ENCODE measurements at places on chromosomes 6 and 20.

- no peak for DNase-seq
These were observed 296.3 kb downstream of the PREX1 start for GRCh38 chr20:48531505-48531904.

DNA sequence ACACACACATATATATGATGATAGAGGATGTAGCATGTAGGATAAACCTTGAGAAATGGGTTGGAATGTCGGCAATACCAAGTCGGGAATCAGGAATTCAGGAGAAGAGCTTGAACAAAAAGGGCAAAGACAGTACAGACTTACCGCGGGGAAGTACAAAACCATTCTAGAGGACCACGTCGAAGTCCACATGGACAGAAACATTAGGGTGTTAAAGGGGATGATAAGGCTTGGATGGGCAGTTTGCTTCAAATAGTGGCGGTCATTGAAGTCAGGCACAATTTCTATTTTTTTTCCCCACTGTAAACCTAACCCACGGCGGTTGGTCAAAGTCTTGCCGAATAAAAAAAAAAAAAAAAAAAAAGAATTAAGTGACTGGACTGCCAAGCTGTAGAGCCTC, 766 bp upstream of the NUS1 start:
- no peak for DNase-seq

DNA sequence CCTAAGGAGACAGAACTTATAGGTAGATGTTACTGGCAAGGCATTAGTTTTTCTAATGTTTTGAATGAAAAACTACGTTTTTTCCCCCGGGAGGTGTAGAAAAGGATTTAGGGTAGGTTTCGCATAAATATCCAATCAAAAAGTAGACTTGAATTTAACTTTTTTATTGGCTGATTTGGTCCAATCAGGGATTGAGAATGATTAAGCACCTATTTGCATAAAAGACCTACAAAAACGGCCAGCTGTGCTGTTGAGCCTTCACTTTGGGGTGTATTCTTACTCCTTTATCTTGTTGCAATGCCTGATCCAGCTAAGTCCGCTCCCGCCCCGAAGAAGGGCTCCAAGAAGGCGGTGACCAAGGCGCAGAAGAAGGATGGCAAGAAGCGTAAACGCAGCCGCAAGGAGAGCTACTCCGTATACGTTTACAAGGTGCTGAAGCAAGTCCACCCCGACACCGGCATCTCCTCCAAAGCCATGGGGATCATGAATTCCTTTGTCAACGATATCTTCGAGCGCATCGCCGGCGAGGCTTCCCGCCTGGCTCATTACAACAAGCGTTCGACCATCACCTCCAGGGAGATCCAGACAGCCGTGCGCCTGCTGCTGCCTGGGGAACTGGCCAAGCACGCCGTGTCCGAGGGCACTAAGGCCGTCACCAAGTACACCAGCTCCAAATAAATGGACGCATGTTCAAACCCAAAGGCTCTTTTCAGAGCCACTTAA, 113.5 kb upstream of the BTN3A2 start:
- DNase-seq, result peak; percentile 67

DNA sequence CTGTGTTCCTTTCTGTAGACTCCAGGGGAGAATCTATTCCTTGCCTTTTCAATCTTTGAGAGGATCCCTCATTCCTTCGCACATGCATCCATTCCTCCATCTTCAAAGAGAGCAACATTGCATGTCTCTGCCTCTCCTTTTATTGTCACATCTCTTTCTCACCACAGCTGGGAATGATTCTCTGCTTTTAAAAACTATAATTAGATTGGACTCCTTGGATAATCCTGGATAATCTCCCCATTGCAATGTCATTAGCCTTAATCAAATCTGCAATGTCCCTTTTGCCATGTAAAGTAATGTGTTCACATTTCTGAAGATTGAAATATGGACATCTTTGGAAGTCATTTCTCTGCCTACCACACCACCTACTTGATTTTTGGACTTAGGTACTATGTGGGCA, 750.1 kb downstream of the COL12A1 start:
- no peak for DNase-seq

DNA sequence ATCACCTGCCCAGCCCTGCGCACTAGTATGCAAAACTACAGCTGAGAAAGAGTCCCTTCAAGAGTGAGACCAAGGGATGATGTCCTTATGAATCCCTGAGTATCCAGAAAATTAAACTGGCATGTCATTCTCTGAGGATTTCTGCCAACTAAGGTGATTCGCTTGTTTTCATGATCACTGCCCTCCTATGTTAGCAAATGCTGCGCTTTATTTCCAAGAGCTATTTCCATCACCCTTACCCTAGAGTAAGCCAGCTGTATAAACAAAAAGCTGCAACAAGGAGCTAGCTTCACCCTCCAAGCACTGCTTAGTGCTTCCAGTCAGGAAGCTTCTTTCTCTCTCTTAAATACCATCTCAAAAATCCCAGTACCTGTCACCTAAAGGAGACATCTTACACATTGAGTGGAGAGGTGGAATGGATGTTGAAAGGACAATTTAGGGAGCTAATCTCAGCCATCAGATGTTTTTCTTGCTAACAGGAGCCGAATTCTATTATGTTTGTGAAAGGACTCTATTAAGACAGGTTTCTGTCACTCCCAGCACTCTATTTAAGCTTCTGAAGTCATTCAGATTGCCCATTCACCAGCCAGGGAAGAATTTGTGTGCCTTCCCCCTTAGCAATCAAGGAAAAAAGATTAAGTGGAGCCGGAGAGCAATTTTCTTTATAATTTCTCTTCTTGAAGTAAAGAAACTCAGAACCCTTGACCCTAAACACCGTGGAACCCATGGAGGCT, 322.2 kb downstream of the NRN1 start:
- no peak for DNase-seq

DNA sequence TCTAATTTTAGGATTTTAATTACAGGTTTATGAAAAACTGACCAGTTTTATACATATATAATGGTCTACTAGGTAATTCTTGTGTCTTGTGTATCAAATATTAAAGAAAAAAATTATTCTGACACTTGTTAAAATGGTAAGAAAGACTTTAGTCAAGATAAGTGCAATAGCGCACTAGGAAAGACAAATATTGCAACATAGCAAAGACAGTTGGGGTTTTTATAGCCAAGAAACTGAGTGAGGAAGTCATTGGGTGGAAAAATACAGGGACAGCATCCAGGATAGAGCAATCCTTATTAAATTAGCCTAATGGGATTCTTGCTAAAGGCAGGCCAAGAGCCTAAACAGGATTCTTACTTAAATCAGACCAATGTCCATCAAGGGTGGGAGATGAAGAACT, 71.1 kb downstream of the ROS1 start:
- no peak for DNase-seq

GRCh38 chr20:6504826-6505225, 262.7 kb upstream of the BMP2 start:
- DNase-seq, result no peak

DNA sequence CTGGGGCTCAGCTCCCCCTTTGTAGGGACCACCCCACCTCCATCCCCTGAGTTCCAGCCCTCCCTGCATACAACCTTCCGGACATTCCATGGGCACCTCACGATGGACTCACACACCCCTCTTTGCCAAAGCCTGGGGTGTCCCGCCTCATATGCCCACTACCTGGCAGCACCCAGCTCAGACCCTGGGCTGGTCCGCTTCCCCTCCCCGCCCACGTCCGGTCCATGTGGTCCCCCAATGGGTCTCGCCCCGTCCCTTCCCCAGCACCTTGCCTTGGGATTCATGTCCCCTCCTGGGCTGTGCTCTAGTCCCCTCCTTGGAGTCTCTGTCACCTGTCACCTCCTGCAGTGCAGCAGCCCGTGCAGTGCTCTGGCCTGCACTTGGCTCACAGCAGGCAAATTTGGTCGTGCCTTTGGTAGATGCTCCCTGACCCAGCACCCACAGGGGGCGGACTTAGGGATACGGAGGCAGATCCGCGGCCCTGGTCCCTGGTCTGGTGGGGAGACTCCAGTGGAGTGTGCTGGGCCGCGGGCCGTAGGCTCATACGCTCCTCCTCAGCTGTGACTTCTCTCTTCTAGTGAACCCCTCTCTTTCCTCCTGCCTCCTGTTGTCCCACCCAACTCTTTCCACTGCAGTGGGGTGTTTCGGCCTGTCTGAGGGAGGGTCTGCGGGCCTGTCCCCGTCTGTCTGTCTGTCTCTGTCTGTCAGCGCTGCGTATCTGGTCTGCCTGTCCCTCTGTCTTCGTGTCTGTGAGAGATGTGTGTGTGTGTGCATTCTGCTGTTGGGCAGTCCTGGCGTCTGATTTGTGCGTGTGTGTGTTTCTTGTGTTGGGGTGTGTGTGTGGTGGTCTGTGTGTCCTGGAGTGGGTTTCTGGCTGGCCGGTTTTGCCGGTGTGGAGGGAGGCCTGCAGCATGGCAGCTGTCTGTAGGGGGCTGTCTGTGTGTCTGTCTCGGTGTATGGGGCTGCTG, 69.5 kb downstream of the SRC start:
- DNase-seq, result no peak

DNA sequence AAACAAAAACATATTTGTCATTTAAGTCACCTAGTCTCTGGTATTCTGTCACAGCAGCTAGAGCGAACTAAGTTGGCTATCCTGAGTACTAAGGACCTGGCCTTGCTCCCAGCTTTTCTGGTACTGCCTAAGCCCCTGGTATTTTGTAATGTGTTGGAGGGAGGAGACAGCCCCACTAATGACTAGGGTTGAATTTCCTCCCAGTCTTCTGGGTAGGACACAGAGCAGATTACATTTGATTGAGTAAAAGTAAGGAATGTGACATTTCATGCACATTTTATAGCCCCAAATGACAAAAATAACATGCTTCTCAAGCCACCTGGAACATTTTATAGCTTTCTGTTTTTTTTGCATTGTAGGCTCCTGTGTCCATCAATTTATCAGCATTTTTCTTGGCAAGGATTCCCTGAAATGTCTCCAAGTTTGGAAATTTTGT, 47.9 kb upstream of the DDR1 start:
- no peak for DNase-seq

DNA sequence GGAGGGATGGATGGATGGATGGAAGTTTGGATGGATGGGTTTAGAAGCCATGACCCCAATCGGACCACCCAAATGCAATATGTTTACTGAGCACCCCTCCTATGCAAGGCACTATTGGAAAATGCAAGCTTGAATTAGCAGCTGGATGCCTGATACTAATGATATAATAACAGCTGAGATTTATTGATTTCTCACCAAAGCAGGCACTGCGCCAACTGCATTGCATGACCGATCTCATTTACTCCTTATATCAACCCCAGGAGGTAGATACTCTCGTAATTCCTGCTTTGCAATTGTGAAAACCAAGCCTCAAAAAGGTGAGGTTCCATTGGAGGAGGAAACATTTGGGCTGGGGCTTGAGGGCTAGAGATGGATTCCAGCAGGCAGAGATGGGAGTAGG, 89.7 kb downstream of the KCNB1 start:
- DNase-seq, result no peak

DNA sequence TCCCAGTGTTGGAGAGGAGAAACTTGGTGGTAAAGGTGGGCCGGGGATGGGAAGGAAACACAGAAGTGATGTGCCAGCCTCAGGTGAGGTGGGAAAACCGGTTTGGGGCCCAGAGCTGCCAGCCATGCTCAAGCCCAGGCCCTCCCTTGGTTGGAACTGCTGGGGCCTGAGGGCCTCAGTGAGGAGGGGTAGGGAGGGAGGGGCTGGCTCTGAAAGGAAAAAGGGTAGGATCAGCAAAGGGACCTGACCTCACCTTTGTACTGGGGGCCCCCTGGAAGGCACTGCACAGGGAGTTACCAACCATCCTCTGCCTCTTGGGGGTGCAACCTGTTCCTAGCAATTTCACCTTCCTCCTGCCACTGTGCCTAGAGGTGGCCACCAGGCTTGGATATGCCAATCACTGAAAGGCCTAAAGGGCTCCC, 1.8 kb upstream of the SPEF1 start:
- DNase-seq, result no peak

- no peak for DNase-seq
These were observed 67.4 kb downstream of the CHMP4B start for GRCh38 chr20:33878583-33878982.

DNA sequence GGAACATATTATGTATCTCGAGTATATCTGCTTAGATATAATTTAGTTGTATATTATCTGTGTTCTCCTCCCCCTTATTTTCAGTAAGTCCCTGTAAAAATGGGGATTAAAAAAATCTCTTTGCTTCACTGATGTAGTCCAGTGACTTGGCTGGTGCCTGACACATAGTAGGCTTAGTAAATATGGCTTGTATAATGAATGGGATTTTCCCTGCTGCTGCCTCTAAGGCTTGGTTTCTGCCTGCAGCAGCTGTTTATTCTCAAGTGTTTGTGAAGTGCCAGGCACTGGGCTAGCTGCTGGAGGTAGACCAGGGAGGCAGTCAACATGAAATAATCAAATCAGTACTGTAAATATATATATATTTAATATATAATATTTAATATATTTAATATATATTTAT, 1.6 kb upstream of the ZFP64 start:
- no peak for DNase-seq

DNA sequence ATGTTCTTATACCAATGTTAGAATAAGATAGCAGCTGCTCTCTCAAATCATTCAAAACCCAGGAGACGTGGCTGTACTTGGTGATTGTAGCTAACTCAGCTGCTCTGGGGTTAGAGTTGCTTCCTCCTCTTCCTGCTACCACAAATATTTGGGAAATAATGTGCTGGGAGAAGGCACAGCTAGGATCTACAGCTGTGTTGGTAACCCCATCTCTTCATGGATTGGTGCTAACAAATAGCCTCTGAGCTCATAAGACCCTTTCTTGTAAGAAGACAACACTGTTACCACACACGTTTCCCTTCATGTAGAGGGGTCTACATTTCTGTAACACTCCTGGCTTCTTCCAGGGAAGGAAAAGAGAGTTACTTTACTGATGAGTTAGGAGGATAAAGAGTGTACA, 911.0 kb upstream of the CITED2 start:
- DNase-seq, result no peak

DNA sequence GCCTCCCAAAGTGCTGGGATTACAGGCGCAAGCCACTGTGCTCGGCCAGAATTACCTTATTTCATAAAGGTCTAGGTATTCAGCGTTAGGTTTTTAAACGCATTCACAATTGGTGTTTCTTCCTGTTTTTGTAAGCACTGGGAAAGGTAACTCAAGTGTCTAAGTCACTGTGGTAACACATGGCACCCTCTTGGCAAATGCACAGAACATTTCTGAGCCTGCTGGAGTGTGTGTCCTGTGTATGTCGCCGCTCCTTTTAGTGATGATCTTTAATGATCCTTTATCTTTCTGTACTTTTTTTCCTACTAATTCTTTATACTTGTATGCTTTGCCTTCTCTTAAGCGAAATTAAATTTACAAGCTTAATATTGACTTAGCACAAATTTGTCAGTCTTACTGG, 263.0 kb downstream of the ARID1B start:
- no peak for DNase-seq

- DNase-seq, result no peak
These were observed 10.9 kb upstream of the BMP5 start for GRCh38 chr6:55886185-55886836.

GRCh38 chr20:8964959-8965562, 103.8 kb upstream of the PLCB4 start:
- no peak for DNase-seq

GRCh38 chr20:1422753-1423152, 29.9 kb upstream of the FKBP1A start:
- DNase-seq, result no peak

GRCh38 chr6:22883061-22883717, 313.8 kb downstream of the HDGFL1 start:
- DNase-seq, result no peak
